WTC11 (cell line): ENCODE measurements at places on chromosomes 1 and 21.

DNA sequence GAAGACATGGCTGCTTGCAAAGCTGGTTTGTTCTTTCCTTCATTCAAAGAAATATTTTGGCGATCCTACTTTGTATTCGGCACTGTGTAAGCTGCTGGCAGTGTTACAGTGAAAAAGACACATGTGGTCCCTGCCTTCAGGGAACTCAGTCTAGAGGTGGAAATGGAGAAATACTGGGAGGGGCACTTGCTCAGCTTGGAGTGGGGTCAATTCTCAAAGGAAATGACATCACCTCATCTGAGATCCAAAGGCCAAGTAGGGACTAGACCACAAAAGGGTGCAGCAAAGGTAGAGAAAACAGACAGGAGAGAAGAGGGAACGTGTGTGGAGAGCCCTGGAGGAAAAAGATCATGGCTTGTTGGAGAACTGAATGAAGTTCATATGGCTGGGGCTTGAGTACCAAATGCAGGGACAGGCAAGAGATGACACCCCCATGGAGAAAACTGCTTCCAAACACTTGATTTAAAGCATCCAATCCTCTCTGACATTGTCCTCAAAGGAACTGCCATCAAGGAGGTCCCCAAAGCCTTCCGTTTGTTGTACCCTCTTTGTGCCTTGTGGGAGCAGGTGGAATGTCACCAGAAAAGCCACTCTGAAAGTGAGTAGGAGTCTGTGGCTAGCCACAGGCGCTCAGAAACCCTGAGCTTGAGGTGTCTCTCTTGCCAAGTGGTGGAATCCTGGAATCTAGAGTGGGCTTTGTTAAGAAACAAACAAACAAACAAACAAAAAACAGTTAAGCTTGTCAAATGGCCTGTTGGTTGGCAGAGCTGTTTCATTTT is 48.3 kb upstream of the TDRD10 start:
- H3K4me1 ChIP-seq = no peaks in the 10 kb centered on the region
- no peak overlapping the region for H3K4me3 ChIP-seq
- H3K27ac ChIP-seq = no peak overlapping the region
- no peaks in the 10 kb centered on the region for H3K36me3 ChIP-seq

- H3K27ac ChIP-seq = peak overlapping the region; percentile 92
- H3K4me3 ChIP-seq = peak overlapping the region; percentile 87
- peaks cover 22% of the 10 kb centered on the region for H3K4me1 ChIP-seq
- H3K36me3 ChIP-seq = peaks cover 49% of the 10 kb centered on the region
Measured at GRCh38 chr1:44775930-44776729, 790 bp downstream of the RPS8 start.

DNA sequence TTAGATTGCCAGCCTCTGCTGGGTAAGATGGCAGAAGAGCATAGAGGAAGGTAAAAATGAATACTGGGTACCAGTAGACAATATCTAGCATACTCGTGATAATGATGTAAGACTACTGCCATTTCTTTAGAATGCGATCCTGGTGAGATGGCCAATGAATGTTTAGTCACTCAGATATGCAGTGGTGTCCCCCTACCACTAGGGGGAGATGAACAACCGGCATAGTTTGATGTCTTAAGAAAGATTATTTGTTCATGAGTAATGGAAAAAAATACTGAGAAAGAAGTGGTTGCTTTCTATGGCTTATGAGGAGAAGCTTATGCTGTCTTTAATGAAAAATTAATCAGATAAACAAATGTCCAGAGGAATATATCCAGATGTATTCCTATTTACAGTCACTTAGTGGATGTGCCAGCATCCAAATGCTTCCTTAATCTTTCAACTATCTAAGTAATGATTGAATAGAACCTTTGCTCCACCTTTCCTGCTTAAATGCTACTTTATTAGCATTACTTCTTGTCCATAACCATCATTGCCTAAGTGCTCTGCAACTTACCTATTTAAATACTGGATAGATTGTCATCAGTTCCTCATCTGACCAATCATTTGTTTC is 256.6 kb downstream of the ST6GALNAC3 start:
- no peaks in the 10 kb centered on the region for H3K36me3 ChIP-seq
- H3K4me3 ChIP-seq = no peak overlapping the region
- H3K27ac ChIP-seq = no peak overlapping the region
- peaks cover 20% of the 10 kb centered on the region for H3K4me1 ChIP-seq
- DNase-seq = peak; percentile 36

DNA sequence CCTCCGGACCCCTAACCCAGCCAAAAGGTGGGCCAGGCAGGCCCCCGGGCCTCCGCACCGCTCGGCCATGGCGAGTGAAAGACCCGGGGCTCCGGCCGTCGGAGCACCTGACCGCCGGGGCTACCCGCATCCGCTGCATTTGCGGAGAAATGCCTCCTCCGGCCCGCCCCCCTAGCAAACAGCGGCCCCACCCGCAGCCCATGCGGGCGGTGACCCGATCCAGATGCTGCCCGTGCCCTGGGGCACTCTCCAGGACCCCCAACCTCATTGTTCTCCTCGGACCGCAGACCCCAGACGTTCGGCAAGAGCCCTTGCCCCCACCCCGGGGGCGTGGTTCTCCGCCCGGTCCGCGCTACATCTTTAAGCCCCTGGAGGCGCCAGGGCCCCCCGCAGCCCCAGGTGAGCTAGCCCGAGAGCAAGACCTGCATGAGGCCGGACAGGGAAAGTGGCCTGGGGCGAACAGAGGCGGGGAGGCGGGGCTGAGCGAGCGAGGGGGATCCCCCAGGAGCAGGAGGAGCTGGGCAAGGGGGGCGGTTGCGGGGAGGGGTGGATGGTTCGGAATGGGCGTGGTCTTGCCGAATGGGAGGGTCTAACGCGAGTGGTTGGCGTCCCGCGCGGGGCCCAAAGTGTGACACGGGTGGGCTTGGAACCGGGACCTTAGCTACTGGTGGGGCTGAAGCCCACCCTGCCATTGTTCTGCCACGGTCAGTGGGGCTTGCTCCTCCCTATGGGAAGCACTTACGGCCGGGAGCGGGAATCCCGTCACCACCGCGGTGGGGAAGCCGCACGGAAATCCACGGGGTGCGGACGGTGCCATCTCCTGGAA is 6.3 kb upstream of the CRYBG2 start:
- peaks cover 41% of the 10 kb centered on the region for H3K4me1 ChIP-seq
- no peaks in the 10 kb centered on the region for H3K36me3 ChIP-seq
- peak overlapping the region; percentile 83 for H3K4me3 ChIP-seq
- no peak overlapping the region for H3K27ac ChIP-seq
- peak; percentile 86 for DNase-seq
- peaks cover 43% of the 10 kb centered on the region for H3K27me3 ChIP-seq

- no peak for DNase-seq
- H3K36me3 ChIP-seq = no peaks in the 10 kb centered on the region
- peak overlapping the region; percentile 47; the same call in 1 of the 2 replicates for H3K27ac ChIP-seq
- H3K4me3 ChIP-seq = no peak overlapping the region
- H3K27me3 ChIP-seq = no peaks in the 10 kb centered on the region; the same call in 1 of the 2 replicates
Measured at GRCh38 chr1:47875831-47876586, 121.2 kb downstream of the TRABD2B start.

DNA sequence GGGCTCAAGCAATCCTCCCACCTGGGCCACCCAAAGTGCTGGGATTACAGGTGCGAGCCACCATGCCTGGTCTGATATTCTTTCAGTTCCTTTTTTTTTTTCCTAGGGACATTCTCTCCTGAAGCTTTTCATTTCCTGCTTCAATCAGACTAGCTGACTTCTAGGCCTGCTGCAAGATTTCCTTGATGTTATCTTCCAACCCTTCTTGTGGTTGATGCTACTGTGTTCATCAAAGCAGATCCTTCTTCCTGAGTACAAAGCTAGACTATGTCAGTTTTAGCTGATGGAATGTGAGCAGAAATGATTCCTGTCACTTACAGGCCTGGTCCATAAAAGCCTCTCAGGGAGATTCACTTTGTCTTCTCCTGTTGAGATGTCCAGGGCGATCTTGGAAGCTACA is 146.4 kb downstream of the CDC7 start:
- H3K4me1 ChIP-seq = peaks cover 33% of the 10 kb centered on the region
- DNase-seq = no peak
- H3K27me3 ChIP-seq = no peaks in the 10 kb centered on the region; the same call in 1 of the 2 replicates
- H3K4me3 ChIP-seq = no peak overlapping the region
- H3K27ac ChIP-seq = no peak overlapping the region
- H3K36me3 ChIP-seq = peaks cover 3% of the 10 kb centered on the region

DNA sequence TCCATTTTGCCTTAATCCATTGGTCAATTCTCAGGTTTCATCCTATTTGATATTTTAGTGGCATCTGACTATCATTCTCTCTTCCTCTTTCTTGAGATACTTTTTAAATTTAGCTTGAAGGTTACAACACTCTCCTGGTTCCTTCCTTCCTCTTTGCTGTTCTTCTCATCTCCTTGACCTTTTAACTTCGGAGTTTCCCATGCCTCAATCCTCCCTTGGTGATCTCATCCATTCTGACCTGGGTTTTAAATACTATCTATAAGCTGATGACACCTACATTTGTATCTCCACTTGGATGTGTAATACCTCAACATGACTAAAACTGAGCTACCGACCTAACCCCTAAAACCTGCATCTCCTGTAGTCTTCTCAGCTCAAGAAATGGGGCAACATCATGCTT is 4.8 kb upstream of the ZNF687 start:
- H3K36me3 ChIP-seq = peaks cover 3% of the 10 kb centered on the region; the same call in 1 of the 2 replicates
- H3K4me1 ChIP-seq = no peaks in the 10 kb centered on the region
- no peak for DNase-seq
- H3K27me3 ChIP-seq = peaks cover 4% of the 10 kb centered on the region; the same call in 1 of the 2 replicates
- H3K27ac ChIP-seq = no peak overlapping the region
- no peak overlapping the region for H3K4me3 ChIP-seq

GRCh38 chr1:32989160-32990050 is 24.8 kb upstream of the RNF19B start:
- H3K4me1 ChIP-seq = peaks cover 29% of the 10 kb centered on the region
- DNase-seq = no peak
- H3K27me3 ChIP-seq = no peaks in the 10 kb centered on the region; the same call in none of the 2 replicates
- no peak overlapping the region; the same call in 1 of the 2 replicates for H3K27ac ChIP-seq

DNA sequence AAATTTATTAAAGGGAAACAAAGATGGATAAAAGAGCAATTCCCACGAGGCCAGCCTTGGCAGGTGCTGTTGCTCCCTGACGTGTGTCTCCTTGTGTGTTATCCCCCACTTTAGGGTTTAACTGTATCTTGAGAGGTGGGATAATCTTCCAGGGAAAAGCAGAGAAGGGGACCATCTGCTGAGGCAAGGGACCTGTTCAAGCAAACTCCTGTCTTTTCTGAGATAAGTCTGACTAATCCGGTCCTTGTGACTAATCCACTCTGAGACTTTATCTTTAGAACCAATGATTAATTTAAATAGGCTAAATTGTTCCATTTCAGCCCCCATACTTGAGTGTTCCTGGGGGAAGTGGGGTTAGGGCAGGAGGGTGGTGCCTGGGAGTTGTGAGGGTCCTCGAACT is 163.6 kb downstream of the CAMTA1 start:
- DNase-seq = no peak
- no peaks in the 10 kb centered on the region for H3K36me3 ChIP-seq
- H3K4me3 ChIP-seq = no peak overlapping the region
- H3K27me3 ChIP-seq = no peaks in the 10 kb centered on the region
- no peak overlapping the region for H3K27ac ChIP-seq
- no peaks in the 10 kb centered on the region for H3K4me1 ChIP-seq

- H3K4me1 ChIP-seq = peaks cover 20% of the 10 kb centered on the region
- H3K4me3 ChIP-seq = peak overlapping the region; percentile 82
- DNase-seq = no peak
- H3K27me3 ChIP-seq = peaks cover 30% of the 10 kb centered on the region
Measured at GRCh38 chr1:179814546-179814838, 63.1 kb downstream of the TOR1AIP2 start.

GRCh38 chr1:152884085-152884484 is 6.0 kb downstream of the SMCP start:
- H3K27me3 ChIP-seq = no peaks in the 10 kb centered on the region
- H3K4me3 ChIP-seq = no peak overlapping the region
- no peak for DNase-seq
- H3K36me3 ChIP-seq = peaks cover 3% of the 10 kb centered on the region
- no peaks in the 10 kb centered on the region for H3K4me1 ChIP-seq

GRCh38 chr21:38269576-38269936 is 12.8 kb downstream of the KCNJ15 start:
- H3K36me3 ChIP-seq = no peaks in the 10 kb centered on the region
- no peaks in the 10 kb centered on the region; the same call in 1 of the 2 replicates for H3K27me3 ChIP-seq
- H3K4me1 ChIP-seq = peaks cover 3% of the 10 kb centered on the region
- no peak overlapping the region for H3K27ac ChIP-seq
- DNase-seq = no peak

DNA sequence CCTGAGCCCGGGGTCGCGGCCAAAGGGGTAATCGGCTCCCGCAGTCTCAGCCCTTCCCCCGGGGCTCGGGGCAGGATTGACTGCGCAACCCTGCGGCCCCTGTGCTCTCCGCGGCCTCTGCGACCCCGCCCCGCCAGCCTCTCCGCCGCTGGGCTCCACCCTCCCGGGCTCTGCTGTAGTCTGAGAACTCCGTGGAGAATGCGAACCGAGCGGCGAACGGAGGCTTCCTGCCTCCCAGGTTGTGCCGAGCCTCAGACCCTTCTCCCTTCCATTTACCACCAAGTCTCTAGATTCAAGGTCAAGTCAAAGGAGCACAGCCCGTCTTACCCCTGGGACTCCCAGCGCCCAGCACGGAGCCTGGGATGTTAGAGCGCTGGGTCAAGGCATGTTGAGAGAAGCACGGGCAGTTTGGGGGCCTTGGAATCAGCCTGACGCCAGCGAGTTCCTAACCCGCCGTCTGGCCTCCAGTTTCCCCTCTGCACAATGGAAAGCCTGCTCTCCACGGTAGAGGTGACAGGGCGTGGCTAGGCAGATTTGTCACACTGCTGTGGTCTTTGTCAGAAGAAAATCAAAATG is 3.0 kb downstream of the ATP2B4 start:
- peak overlapping the region; percentile 92 for H3K4me3 ChIP-seq
- H3K27me3 ChIP-seq = peaks cover 36% of the 10 kb centered on the region
- peak; percentile 71 for DNase-seq
- H3K4me1 ChIP-seq = peaks cover 48% of the 10 kb centered on the region
- H3K36me3 ChIP-seq = no peaks in the 10 kb centered on the region

GRCh38 chr1:10775763-10776162 is 20.7 kb downstream of the CASZ1 start:
- DNase-seq = no peak
- H3K27ac ChIP-seq = no peak overlapping the region
- no peaks in the 10 kb centered on the region for H3K27me3 ChIP-seq
- no peaks in the 10 kb centered on the region for H3K36me3 ChIP-seq

DNA sequence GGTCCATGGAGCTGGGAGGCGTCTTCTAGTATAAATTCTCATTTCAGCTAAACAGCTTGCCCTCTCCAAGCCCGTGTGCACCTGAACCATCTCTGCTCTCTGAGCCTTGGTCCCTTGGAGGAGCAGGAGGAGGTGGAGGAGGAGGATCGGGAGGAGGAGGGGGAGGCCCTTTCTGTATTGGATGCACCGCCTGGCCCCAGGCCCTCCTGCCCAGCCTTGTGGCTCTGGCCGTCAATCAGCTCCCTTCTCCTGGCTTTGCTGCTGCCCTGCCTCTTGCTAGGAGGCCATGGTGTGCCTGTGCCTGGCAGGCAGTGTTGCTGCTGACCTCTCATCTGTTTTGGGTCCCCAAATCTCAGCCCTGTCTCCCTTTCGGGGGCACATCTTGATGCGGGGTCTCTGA is 9.0 kb downstream of the COL18A1 start:
- H3K36me3 ChIP-seq = no peaks in the 10 kb centered on the region
- H3K4me1 ChIP-seq = peaks cover 82% of the 10 kb centered on the region
- H3K27me3 ChIP-seq = no peaks in the 10 kb centered on the region; the same call in 1 of the 2 replicates
- H3K4me3 ChIP-seq = no peak overlapping the region
- DNase-seq = peak; percentile 15

- peaks cover 100% of the 10 kb centered on the region for H3K27me3 ChIP-seq
- H3K36me3 ChIP-seq = no peaks in the 10 kb centered on the region
- no peak for DNase-seq
- no peak overlapping the region for H3K27ac ChIP-seq
- H3K4me3 ChIP-seq = peak overlapping the region; percentile 74
Measured at GRCh38 chr1:118986555-118987467, 1.3 kb downstream of the TBX15 start.

- no peaks in the 10 kb centered on the region; the same call in 1 of the 2 replicates for H3K27me3 ChIP-seq
- H3K4me3 ChIP-seq = no peak overlapping the region
- no peaks in the 10 kb centered on the region for H3K36me3 ChIP-seq
- no peak overlapping the region for H3K27ac ChIP-seq
- no peaks in the 10 kb centered on the region for H3K4me1 ChIP-seq
Measured at GRCh38 chr1:160197231-160197630, 6.9 kb downstream of the CASQ1 start.
